ENCODE measurements at places on chromosomes 3 and 15.

DNA sequence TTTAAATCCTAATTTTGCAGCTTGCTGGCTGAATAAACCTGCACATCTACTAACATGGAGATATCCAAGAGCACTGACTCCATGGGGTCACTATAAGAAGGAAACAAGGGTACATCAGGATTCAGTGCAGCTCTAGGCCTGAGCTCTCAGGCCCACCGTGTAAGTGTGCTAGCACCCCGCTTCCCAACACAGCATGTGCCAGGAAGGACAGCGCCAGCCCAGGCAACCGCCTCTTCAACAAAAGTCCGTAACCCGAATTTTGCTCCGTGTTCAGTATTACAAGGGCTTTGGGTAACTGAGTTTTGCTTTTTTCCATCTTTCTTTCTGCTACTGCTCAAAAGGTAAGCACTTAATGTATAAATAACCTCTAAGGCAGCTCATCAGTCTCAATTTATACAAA, 89.8 kb downstream of the LRIG1 start:
- DNase-seq, result no peak

GRCh38 chr15:37698679-37699078, 235.8 kb upstream of the TMCO5A start:
- DNase-seq, result no peak

- no peak for DNase-seq
Measured at GRCh38 chr15:69974321-69974720, 123.4 kb downstream of the TLE3 start.

GRCh38 chr15:71379893-71380292, 264.6 kb downstream of the THSD4 start:
- no peak for DNase-seq

GRCh38 chr3:196097373-196098154, 15.7 kb upstream of the TFRC start:
- no peak for DNase-seq

DNA sequence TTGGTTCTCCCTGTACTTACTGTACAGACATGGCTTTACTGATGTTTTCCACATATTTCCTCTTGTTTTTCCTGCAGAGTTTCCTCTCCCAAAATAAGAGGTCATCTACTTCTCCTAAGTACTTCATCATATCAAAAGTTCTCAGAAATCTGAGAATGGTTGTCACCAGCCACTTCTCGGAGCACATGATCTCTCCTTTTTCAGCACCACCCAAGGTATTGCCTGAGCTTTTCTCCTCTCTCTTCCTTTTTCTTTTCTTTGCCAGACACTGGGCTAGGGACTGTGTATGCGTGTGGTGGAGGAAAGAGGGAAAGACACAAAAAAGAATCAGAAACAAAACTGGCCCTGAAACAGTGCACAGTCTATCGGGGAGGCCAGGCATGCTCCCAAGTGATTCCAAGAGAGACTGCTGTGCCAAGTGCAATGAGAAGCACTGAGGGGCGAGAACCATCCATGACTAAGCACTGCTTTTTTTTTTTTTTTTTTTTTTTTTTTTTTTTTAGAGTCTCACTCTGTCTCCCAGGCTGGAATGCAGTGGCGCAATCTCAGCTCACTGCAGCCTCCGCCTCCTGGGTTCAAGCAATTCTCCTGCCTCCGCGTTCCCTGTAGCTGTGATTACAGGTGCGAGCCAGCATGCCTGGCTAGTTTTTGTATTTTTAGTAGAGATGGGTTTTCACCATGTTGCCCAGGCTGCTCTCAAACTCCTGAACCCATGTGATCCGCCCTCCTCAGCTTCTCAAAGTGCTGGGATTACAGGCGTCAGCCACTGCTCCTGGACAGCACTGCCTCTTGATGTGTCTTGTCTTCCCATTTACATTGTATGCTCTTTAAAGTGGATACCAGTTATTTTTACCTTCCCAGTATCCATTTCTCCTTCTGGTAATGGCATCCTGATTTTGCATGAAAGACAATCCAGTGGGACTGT, 194.0 kb upstream of the FEZF2 start:
- DNase-seq, result no peak

- no peak for DNase-seq
Measured at GRCh38 chr3:61562042-61562720, 810 bp downstream of the PTPRG start.

GRCh38 chr3:169809230-169809795, 3.4 kb upstream of the LRRIQ4 start:
- DNase-seq, result no peak

DNA sequence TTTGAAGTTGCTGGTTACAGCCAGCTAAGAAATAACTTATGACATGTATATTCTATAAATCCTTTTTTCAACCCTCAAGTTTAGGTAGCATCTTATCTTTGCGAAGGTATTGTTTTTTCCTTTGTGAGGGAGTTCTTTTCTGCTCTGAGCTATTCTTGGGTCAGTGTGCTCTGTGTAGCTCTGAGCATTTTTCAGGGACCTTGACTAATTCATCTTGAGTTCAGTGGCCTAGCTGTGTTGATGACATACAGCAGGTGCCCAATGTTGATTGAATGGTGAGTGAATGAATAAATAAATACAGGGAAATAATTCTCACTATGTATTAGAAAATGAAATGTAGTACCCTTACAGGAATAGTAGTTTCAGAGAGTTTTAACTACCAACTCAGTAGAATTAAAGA, 335.3 kb downstream of the IL20RB start:
- DNase-seq, result no peak

- DNase-seq, result no peak
Measured at GRCh38 chr15:51253366-51253765, 85.0 kb downstream of the CYP19A1 start.

DNA sequence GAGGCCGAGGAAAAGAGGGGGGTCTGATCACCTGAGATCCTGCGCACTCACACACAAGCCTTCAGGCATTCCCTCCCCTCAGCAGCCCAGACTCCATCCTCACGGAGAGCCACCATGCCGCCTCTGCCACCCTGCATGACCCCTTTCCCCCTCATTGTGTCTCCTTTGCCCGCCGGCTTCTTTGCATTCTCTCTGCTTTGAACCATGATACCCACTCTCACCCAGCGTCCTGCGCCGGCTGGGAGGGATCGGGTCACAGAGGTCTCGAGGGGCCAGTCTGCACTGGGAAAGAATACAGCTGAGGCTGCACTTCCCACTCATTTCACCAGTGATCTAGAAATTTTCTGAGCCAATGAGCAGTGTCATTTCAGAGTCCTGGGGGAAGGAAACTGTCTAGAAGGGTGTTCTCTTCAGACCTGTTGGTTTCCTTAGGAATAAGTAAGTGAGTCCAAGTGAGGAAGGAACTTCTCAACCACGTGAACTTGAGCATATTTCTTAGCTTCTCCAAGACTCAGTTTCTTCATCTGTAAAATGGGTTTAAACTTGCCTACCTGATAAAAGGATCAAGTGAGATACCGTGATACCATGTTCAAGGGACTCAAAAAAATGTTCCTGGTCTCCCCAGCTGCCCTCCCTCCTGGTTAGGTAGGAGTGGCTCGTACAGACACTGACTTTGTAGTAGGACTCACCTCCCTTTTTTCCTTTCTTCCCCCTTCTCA, 96.7 kb downstream of the TOP2B start:
- DNase-seq, result no peak

DNA sequence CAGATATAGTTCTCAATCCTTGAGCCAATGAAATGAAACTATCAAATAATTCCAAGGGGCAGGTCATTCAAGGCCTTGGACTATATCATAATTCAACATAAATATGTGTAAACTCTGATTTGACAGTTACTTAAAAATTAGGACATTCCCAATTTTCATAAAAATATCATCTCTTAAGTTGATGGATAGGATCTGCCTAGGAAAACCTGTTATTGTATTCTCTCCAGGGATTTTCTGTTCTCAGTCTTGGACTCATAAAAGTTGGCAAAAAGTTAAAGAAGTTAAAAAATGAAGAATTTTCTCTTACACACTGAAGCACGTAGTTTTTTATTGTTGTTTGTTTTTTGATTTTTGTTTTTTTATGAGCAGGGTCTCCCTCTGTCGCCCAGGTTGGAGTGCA, 109.0 kb downstream of the TP63 start:
- no peak for DNase-seq

GRCh38 chr3:14846226-14846880, 27.6 kb downstream of the FGD5 start:
- DNase-seq, result no peak

DNA sequence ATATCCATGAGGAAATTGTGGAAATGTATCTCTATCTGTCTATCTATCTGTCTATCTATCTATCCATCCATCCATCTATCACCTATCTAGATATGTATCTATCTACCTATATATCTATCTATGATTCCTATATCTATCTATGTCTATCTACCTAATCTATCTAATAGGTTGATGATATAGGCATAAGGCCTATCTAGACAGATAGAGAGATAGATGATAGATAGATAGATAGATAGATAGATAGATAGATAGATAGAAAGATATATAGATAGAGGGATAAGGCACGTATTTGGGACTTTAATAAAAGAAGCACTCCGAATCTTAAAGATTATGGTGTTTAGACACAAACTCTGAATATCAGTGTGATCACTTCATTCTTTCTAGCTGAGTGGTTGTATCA, 58.1 kb downstream of the DIPK2A start:
- DNase-seq, result no peak

- no peak for DNase-seq
Measured at GRCh38 chr15:26628071-26628470, 144.8 kb downstream of the GABRB3 start.

DNA sequence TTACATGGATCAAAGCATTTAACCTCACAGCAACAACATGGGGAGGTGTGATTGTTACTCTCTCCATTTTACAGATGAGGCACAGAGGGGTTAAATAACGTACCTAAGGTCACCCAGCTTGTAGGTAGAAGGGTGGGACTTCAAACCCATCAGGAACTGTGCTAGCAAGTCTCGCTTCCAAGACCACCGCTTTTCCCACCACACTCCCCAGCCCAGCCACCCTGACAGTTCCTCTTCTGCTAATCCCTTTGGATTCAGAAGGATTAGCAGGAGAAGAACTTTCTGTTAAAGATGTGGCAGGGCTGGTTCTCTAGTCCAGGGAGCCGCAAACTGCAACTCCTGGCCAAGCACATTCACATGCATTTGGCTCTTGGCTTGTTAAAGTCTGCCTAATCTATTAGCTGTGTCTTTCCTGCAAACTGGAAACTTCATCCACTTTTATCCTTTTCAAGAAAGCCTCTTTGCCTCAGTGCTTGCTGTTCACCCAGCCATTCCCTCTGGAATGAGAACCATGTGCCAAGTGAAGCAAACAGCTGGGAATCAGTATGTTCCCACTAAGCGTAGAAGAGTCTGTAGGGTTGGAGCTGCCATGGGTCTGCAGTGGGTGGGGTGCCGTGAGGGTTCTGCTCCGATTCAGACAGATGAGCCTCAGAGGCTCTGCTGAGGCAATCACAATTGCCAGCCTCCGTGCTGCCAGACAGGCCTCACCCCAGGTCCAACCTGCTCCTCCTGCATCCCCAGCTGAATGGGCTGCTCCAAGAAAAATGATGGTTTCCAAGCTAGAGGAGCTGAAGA, 44.6 kb downstream of the POMGNT2 start:
- no peak for DNase-seq

GRCh38 chr3:17979911-17980310, 237.5 kb upstream of the TBC1D5 start:
- DNase-seq, result no peak

- DNase-seq, result no peak
Measured at GRCh38 chr3:132008837-132009236, 26.0 kb downstream of the CPNE4 start.

- no peak for DNase-seq
Measured at GRCh38 chr3:32840086-32840841, 22.5 kb downstream of the TRIM71 start.

DNA sequence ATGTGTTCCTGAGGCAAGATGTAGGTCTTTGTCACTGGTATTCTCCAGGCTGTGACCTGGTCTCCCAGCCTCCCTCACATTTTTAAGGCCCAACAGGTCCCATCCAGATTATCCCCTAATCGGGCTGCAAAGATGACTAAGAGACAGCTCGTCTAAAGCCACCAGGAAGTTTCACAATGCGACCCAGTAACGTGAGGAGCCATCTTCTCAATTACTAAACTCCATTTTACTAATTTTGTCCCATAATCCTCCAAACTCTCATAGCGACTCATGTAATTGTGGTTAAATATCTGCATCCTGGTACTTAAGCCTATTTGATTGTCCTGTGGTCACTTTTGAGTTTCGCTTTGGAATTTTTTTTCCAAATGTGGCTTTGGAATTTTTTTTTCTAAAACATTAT, 8.7 kb upstream of the PLA2G4F start:
- no peak for DNase-seq

- no peak for DNase-seq
Measured at GRCh38 chr15:74277242-74277810, 41.2 kb downstream of the CCDC33 start.

GRCh38 chr3:14413381-14414071, 11.1 kb downstream of the SLC6A6 start:
- DNase-seq, result no peak

DNA sequence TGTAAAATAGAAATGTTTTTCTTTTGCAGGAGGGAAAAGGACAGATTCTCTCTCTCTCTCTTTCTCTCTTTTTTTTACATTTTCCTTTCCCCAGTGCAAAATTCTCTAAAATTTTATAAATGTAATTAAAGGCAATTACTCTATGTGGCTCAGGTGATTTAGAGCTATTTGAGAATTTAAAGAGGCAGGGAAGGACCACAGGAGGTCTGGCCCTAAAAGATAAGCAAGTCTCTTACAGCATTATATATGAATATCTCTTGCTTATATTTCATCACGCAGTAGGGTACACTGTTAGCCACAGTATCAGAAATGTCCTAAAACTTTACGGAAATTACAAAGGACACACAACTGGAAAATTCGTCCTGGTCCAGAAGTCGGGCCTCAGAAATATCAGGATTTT, 70.5 kb upstream of the PPIB start:
- DNase-seq, result no peak

- no peak for DNase-seq
Measured at GRCh38 chr3:158264894-158265293, 155.0 kb downstream of the RSRC1 start.

GRCh38 chr3:140442621-140443020, 235.2 kb upstream of the TRIM42 start:
- no peak for DNase-seq

- DNase-seq, result no peak
Measured at GRCh38 chr15:25727116-25727515, 136.0 kb downstream of the ATP10A start.

DNA sequence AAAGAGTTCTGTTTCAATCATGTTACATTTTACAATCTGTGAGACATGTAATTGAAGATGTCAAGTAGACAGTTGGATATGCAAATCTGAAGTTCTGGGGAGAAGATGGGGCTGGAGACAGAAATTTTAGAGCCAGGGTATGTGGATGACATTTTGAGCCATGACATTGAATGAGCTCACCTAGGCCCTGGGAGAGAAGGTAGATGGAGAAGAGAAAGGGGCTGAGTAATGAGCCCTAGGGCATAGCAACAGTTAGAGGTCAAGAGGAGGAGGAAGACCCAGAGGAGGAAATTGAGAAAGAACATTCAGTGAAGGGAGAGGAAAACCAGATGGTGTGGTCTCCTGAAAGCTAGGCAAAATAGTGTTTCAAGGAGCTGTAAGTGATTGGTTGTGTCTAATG, 15.3 kb downstream of the TMEM266 start:
- DNase-seq, result no peak

DNA sequence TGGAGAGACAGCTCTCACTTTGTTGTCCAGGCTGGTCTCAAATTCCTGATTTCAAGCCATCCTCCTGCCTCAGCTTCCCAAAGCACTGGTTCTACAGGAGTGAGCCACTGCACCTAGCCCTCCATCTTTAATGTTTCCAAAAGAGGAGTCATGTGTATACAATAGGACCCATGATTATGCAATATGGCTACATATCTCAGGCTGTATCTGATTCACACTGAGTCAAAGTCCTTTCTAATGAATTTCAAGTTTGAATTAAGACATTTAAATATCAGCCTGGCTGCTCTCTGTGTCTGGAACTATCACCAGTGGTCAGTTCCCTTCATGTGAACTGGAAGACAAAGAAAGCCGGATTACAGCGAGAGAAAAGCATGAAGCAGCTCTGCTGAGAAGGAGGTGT, 90.5 kb downstream of the MINAR1 start:
- no peak for DNase-seq

All from stimulated activated CD4-positive, alpha-beta T cell treated with anti-CD3 and anti-CD28 coated beads, Interleukin-4, amount 100 ng/mL, for 48 hours (primary cell).